ENCODE measurements at places on chromosomes 7 and 10.

GRCh38 chr7:50264908-50265307 lies 39.6 kb upstream of the IKZF1 start:
- DNase-seq = no peak

DNA sequence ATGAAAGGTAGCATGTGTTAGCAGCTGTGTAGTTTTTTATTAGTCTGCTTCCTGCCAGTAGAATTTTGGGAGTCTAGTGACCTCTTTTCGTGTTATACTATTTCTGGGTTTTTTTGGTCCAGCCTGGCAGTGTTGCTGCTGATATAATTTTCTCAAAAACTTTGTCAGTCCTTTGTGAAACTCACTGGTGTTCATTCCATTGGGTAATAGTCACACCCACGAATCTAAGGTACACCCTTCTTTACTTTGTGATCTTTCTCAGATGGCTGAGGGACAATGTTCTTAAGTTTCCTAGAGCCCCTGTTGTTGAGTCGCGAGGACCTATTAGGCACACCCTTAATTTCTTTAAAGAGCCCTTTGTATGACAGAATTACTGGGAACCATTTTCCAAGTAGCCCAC lies 52.3 kb downstream of the TPST1 start:
- no peak for DNase-seq

DNA sequence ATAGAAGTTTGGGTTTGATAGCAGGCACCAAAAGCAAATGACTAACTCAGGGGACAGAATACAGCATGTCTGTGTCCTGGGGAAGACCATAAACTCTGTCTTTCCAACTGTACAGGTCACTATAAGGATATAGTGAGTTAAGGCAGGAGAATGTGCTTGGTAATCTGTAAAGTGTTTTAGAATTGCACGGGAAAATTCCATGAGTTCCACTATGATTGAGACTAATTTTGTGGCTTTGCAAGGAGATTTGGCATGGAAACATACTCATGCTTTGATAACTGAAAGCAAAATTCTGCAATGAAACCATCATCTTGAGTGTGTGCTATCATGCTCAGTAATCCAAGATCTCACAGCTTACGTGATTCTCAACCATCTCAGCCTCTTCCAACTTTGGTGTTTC lies 152.6 kb downstream of the PKD1L1 start:
- no peak for DNase-seq

DNA sequence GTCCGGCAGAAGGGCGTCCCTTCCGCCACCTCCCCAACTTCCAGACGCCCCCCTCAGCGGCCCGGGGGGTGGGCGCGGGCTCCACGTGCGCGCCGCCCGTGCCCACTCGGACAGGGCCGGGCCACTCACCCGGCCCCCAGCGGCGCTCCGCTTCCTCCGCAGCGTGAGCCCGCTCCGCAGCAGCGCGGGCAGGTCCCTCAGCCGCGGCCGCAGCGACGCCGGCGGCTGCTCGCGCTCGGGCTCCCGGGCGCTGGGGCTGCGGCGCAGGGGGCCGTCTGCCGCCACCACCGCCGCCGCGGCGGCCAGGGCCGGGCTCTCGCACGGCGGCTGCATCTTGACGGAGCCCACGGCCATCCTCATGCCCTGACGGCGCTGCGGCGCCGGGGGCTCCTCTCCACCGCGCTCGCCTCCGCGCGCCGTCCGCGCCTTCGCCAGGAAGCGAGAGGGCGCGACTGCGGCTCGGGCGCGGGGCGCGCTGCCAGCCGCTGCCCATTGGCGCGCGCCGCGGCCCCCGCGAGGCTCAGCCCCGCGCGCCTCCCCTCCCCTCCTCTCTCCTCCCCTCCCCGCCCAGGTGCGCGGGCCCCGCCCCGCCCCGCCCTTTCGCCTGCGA lies at the start of gene RAPGEF5:
Gene RAPGEF5, minus strand, starts transcription at position 454 of the 610 bp plus-strand sequence. Its CDS starts 94 bp downstream, at position 360.
- no peak for DNase-seq

GRCh38 chr10:91607646-91608403 lies 25.0 kb downstream of the PPP1R3C start:
- DNase-seq = no peak

- no peak for DNase-seq
Observed at GRCh38 chr7:31095286-31096197, 43.4 kb downstream of the ADCYAP1R1 start.

GRCh38 chr7:122619664-122620063 lies 79.3 kb downstream of the RNF133 start:
- DNase-seq = no peak

DNA sequence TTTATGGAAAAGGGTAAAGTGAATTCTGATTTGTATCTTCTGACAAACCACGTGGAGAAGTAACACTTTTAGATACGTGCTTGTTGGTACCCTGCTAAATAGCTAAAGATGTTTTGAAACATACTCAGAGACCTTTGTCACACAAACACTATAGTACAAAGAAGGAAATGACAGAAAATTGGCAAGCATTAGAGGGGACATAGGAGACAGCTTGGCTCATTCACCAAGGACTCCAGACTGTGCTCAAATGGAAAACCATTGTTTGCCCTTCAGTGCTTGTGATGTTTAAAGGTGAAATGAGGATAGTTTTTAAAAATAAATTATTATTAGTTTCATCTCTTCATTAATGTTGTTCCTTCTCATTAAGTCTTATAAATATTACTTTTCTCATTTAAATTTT lies 34.0 kb upstream of the CD36 start:
- no peak for DNase-seq

GRCh38 chr7:100023526-100023925 lies 8.1 kb downstream of the ZKSCAN1 start:
- no peak for DNase-seq

DNA sequence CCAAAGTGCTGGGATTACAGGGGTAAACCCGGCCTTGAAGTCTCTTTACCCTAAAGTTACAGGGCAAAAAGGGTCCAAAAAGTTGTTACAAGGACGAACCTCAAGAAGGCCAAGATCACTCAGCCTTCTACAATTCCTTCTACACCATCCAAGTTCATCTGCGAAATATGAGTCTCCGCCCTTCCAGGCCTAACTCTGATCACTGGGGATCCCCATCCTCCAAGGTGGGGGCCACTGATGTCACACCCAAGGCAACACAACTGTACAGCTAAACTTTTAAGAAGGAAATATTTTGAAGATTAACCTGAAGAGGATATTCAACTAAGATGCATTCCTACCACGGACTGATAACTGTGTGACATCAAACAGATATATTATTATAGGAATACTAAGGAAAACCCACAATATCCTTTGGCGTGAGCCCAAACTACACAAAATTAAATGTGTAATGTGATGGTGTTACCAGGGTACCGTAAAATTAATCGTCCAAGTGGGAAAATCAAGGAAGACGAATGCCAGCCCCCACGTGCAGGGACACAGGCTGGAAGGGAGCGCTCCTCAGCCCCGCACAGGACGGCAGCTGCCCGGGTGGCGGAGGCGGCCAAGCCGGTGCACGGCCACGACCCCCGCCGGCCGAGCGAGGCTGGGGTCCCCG lies 1.0 kb downstream of the PAXIP1 start:
- no peak for DNase-seq

- no peak for DNase-seq
Observed at GRCh38 chr7:47179812-47180515, 401.9 kb downstream of the TNS3 start.

- DNase-seq = no peak
Observed at GRCh38 chr10:72414642-72415041, 59.9 kb upstream of the DNAJB12 start.
